Renal cortex interstitium (tissue), 15 donors: ENCODE measurements at places on chromosomes 13 and 19. TPM values are rescaled to one million over a fixed set of nuclear protein-coding genes. Genes with fewer than 3 reads are reported as not detected.
A peak's percentile ranks its signal among the peaks of the same experiment; 100 is the strongest.

Gene CYP4F11
- polyA plus RNA-seq = 0.34 TPM

Gene KLK14
- polyA plus RNA-seq = 0.23 TPM

DNA sequence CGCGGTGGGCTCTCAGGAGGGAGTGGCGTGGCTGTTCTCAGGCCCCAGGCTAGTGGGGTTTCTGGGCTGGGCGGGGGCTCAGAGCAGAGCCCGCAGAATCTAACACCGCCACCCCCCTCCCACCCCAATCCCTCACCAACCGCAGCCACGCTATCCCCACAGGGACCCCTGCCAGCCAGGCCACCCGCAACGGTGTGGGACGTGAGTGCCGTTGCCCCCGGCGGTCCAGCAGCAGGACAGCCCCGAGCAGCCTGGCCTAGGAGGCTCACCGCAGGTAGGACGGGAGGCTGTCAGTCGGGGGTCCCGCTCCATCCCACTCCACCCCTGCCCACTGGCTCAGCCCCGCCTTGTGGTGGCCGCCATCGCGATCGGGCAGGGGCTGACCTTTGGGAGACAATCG, at the start of gene NTN5:
Gene NTN5, minus strand, starts transcription at position 24 of the 400 bp plus-strand sequence. CDS start 2,031 bp downstream, outside the sequence.
- no peak for DNase-seq

GRCh38 chr13:94860981-94861407, 148.6 kb upstream of the SOX21 start:
- DNase-seq = no peak

DNA sequence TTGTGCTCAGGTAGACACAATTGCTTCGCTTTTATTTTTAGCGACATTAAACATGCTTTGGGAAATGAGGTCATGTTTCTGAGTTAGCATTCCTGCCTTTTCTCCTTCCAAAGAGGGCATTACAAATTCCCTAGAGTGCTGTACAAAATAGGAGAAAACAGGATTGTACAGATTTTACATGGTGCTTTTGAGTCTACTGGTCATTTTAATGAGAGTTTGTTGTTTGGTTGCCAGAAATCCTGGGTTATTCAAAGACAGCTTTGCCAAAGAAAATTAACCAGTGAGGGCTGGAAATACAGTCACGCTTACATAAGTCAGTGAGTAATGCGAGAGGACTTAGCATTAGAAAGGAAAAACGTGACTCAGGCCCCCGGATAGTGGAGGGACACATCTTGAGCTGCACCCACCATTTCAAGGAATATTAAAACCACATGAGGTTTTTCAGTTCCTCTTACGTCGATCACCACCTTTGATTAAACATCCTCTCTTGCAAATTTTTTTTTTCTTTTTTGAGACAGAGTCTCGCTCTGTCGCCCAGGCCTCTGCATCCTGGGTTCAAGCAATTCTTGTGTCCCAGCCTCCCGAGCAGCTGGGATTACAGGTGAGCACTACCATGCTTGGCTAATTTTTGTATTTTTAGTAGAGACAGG, 55.4 kb downstream of the SACS start:
- DNase-seq = no peak

DNA sequence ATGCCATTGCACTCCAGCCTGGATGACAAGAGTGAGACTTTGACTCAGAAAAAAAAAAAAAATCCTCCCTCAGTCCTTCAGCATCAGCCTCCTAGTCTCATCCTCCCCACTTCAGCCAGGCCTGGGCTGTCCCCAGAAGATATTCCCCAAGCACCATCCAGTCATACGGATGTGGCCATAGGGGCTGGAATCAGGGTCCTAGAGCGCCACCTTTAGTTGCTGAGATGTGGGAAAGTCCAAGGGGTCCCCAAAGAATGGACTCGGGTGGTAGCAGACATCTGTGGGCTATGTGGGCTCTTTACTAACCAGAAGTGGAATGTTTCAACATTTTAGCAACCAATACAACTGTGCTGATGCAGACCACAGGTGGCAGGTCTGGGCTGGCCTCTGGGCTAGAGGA, 3.1 kb upstream of the TYROBP start:
- no peak for DNase-seq

GRCh38 chr19:4455719-4456475, 1.7 kb downstream of the UBXN6 start:
- DNase-seq = peak; percentile 73

GRCh38 chr13:49938314-49938713, 2.2 kb upstream of the SPRYD7 start:
- DNase-seq = no peak

GRCh38 chr19:1146412-1146699, 27.7 kb downstream of the SBNO2 start:
- no peak for DNase-seq

DNA sequence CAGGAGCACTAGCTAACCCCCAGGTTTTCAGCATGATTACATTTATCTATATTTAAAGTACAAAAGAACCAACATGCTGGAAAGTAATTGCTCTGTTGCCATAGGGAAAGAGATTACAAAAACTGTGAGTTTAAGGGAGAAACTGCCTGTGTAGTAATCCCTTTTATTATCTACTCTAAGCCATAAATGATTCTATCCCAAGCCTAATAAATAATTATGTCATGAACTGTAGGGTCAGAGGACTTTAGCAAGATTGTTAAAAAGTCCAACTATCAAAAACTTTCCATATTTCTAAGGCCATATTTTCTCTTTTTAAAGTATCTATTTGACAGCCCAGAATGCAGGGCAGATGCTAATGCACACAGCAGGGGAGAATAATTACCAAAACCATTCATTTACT, 573.8 kb upstream of the MIR17HG start:
- no peak for DNase-seq

DNA sequence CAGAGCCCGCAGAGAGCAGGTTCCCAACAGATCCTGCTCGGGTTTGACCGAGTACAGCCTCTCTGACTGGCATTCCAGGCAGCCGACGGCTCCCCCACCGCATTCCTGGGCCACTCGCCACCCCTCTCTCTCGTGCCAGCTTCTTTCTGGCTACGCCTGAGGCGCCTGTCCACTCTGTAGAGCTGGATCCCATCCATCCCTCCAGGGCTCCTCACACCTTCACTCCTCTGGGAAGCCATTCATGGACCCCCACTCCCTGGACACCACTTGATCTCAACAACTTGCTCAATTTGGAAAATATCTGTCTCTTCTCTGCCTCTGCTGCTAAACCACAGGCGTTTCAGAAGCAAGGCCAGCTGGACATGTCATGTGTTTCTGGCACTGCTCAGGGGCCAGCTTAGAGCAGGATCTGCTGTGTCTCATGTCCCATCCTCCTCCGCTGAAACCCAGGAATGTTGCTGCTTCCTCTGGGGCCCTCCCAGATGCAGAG, 30.6 kb upstream of the ATP1A3 start:
- peak; percentile 16 for DNase-seq
